Myometrial cell (primary cell): ENCODE measurements at places on chromosomes 3 and 15. TPM values are rescaled to one million over a fixed set of nuclear protein-coding genes. Genes with fewer than 3 reads are reported as not detected.

Gene CORO2B
- 28.3 and 32.6 TPM in 2 replicates for total RNA-seq

Gene RTP2
- total RNA-seq: not detected in 2 replicates

Gene CCR5
- not detected in 2 replicates for total RNA-seq

Gene SPINT1
- total RNA-seq: 8.4 and 9.0 TPM in 2 replicates

Gene RPP25
- total RNA-seq: 0.53 and 1.2 TPM in 2 replicates

Gene GPR149
- total RNA-seq: not detected in 2 replicates

Gene EXOG
- 5.2 and 8.9 TPM in 2 replicates for total RNA-seq

Gene CDC25A
- 1.2 and 3.2 TPM in 2 replicates for total RNA-seq

Gene SQOR
- total RNA-seq: 40.6 and 62.3 TPM in 2 replicates

Gene MME
- total RNA-seq: 431 and 481 TPM in 2 replicates

Gene C2CD4A
- total RNA-seq: not detected in 2 replicates

Gene B2M
- 2,051 and 2,389 TPM in 2 replicates for total RNA-seq

Gene LRTM1
- total RNA-seq: not detected in 2 replicates

Gene SNTN
- not detected in 2 replicates for total RNA-seq

Gene CACNA1D
- not detected in 2 replicates for total RNA-seq

Gene TRIM42
- not detected in 2 replicates for total RNA-seq

Gene MNS1
- total RNA-seq: 3.2 and 3.7 TPM in 2 replicates

Gene BFSP2
- total RNA-seq: not detected in 2 replicates

Gene ZNF710
- 8.1 and 8.9 TPM in 2 replicates for total RNA-seq

Gene RHOV
- not detected in 2 replicates for total RNA-seq

Gene BTLA
- total RNA-seq: not detected in 2 replicates

Gene DUOX1
- total RNA-seq: not detected in 2 replicates

Gene BTBD1
- total RNA-seq: 81.5 and 84.5 TPM in 2 replicates

Gene CCDC54
- total RNA-seq: not detected in 2 replicates

Gene WNT5A
- total RNA-seq: 46.1 and 47.7 TPM in 2 replicates

Gene TLR9
- not detected in 2 replicates for total RNA-seq

Gene THAP10
- 6.6 and 6.9 TPM in 2 replicates for total RNA-seq

Gene RTP3
- not detected in 2 replicates for total RNA-seq

Gene RASGRP1
- total RNA-seq: 1.2 and 4.1 TPM in 2 replicates

Gene BOC
- total RNA-seq: 12.2 and 15.0 TPM in 2 replicates

Gene FETUB
- total RNA-seq: not detected in 2 replicates

Gene BSN
- total RNA-seq: under 0.01 TPM in 1 of 2 replicates, not detected in the other

Gene TF
- not detected in 2 replicates for total RNA-seq

Gene RPLP1
- 619 and 767 TPM in 2 replicates for total RNA-seq

Gene GP9
- not detected in 2 replicates for total RNA-seq

Gene CX3CR1
- not detected in 2 replicates for total RNA-seq

Gene LCMT2
- 4.6 and 8.0 TPM in 2 replicates for total RNA-seq

Gene TM4SF4
- total RNA-seq: not detected in 2 replicates

Gene TRIM71
- total RNA-seq: not detected in 2 replicates

Gene DUOXA2
- total RNA-seq: not detected in 2 replicates

Gene GLCE
- 23.1 and 29.8 TPM in 2 replicates for total RNA-seq

Gene ISLR
- total RNA-seq: 136 and 187 TPM in 2 replicates

Gene FAM81A
- total RNA-seq: 0.29 and 1.2 TPM in 2 replicates

Gene TNNC1
- not detected in 2 replicates for total RNA-seq
